Hypothalamus (tissue), 51 donors: ENCODE measurements at places on chromosomes 5 and 9.

DNA sequence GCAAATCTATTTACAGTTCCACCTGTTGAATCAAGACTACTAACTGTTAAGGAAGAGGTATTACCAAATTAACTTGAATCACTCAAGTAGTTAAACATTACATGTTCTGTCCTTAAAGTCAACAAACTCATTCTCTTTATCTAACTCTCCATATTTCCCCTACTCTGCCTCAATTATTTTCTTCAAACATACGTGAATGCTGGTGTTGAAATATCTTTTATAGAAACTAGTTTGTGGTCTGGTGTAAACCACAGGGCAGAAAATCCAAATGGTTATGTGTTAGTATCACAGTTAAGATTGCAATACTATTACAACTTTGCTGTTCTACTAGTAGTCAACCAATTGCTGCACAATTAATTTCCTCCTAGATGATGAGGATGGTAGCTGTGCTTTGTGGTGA is 603.5 kb downstream of the KCTD16 start:
- no peak for DNase-seq

GRCh38 chr5:107900721-107901120 is 230.0 kb upstream of the EFNA5 start:
- DNase-seq: no peak

DNA sequence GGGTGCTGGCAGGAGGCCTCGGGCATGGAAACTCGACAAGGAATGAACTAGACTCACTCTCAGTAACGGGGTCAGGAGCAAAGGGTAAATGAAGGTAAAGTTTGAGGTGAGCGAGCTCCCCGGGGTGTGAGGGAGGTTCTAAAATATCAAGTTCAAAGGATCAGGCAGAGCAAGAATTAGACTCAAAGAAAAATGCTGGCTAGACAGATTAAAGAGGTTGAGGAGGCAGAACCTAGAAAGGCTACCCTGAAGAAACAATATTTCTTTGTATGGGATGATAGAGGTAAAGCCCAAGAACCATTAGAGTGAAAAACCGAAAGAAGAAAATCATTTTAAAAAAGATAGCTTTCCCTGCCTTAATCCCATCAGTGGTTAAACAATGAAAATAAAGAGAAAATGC is 386.7 kb upstream of the MEF2C start:
- DNase-seq: no peak

GRCh38 chr5:1176473-1177391 is 24.7 kb upstream of the SLC6A19 start:
- DNase-seq: no peak

DNA sequence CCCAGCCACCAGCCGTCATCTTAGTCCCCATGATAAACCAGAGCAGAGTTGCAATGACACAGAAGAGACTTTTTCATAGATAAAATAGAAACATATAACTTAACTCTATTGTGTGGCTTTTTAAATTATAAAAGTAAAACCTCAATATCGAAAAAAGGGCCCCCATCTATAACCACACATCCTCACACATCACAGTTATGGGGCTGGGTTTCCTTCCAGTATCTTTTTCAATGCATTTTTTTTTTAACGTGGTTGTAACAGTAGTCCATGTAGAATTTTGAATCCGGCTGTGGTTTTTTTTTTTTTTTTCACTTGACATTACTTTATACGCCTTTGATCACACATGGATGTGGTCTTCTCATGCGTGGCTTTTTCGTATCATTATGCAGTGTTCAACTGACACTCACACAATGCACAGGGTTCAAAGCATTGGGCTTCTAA is 77.4 kb downstream of the CFAP77 start:
- no peak for DNase-seq

- DNase-seq: no peak
Observed at GRCh38 chr9:89815061-89815902, 210.5 kb downstream of the GADD45G start.

DNA sequence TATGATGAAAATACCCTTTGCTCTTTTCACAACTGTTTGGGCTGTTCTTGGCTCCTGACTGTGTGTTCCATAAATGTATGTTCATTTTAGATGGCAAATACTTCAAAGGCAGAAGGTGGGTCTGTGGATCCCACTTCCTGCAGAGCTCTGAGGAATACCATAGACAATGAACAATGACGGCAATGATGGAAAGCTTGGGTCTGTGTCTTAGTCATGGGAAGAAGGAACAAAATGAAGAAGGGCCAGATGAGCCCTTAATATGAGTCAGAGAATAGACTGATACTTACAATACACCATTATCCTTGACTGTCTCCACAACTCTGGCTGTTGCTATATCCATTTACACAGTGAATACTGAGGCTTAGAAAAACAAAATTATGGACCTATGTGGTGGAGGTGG is 126.0 kb downstream of the SLIT3 start:
- DNase-seq: no peak

GRCh38 chr5:1401536-1402138 is 43.6 kb downstream of the SLC6A3 start:
- DNase-seq: no peak

DNA sequence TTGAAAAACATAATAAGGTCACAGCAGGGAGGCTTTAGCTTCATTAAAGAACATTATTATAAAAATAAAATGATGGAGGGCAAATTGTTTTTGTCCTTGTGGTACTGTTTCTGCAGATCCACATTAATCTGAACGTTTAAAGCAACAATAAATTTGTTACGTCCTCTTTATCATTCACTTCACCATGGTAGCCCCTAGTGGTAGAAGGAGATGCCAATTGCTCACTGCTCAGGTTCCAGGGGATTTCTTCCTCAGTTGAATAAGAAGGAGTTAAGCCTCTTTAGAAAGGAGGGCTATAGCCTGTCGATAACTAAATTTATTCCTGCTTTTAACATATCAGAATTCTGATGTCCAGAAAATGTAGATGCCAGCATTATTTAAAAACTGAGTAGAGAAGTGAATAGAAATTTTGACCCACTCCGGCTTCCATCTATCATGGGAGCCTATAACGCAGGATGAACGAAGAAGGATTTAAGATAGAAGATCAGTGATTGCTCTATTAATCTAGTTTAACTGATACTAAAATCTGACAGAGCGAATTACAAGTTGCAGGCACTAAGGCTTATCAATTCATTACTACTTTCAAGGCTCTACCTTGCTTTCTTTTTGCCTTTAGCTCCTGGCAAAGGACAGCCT is 692.3 kb downstream of the PTPRD start:
- no peak for DNase-seq

DNA sequence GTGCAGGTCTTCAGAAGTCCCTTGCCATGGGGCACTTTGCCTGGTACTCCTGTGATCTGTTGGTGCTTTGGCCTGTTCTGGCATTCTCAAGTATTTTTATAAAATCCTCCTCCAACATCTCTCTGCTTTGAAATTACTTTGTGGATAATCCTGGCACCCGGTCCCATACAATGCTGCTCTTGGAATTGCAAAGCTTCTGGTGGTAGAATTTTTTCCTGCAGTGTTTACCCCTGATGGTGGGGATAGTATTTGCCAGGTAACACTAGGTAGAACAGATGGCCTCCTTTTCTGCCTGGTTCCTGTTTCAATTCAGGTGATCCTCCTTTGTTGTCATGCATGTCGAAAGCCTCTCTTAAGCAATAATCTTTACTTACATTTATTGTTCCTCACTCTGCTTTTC is 109.8 kb upstream of the ATP10B start:
- DNase-seq: no peak

GRCh38 chr9:122248448-122248865 is 16.2 kb downstream of the RBM18 start:
- DNase-seq: no peak

GRCh38 chr5:179974246-179974945 is 66.7 kb upstream of the TBC1D9B start:
- no peak for DNase-seq

DNA sequence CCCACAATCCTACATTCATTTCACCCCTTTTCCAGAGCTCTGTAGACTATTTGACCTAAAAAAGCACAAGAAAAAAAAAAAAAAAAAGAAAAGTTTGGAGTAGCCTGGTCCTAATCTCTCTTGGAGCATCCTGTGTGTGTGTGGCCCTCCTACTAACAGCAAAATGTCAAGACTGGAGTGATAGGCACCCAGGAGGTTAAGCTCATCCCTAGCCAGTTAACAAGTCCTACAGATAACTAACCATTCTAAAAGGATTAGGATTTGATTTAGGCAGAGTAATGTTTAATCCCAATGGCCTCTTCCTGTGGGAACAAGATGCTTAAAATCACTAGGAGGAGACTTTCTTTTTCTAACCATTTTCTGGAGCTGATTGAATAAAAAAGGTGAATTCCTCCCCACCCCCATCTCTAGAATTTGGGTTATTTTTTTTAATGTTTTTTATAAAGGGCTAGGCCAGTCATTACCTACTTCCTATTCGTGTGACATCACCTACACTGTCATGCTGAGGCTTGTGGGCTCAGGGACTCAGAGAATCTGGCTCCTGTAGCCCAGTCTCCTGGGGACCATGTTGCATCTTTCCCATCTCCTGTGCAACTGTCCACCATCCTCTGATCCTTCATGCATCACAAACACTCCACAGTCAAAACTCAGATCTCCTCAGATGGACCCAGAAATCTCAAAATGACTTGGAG is 43.2 kb upstream of the NR3C1 start:
- DNase-seq: no peak

DNA sequence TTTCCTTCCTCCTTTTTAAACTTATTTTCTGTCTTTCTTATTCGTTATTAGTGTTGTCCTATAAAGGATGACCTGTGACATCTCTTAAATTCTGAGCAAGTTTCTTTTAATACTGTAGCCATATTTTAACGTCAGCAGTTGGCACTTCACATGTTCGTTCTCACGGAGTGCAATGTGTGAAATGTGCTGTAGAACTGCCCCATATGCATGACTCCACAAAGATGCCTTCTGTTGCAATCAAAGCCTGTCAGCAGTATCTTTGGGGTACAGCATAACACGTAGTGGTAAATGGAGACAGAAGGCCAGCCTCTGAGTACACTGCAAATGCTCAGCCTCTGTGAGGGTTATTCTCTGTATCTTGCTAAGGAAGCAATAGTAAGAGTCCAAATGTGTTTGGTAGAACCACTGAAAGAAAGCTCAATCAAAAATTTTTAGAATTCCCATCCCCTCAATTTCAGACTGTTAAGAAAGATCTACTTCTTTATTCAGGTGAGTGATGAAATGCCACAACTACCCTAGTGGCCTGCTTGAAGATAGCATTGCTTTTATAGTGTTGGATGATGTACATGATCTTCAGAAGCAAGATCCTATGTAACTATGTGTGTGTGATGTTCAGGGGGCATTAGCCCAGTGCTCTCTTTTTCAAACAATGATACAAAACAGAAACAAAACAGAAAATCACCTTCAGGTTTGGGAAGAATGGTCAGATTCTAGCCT is 277.7 kb downstream of the TMEM167A start:
- no peak for DNase-seq

GRCh38 chr5:119328753-119329602 is 26.8 kb upstream of the TNFAIP8 start:
- DNase-seq: no peak

- no peak for DNase-seq
Observed at GRCh38 chr5:52392321-52392720, 395.4 kb upstream of the ITGA1 start.

GRCh38 chr5:25095261-25095660 is 450.5 kb upstream of the CDH10 start:
- no peak for DNase-seq

GRCh38 chr5:172903790-172904189 is 55.4 kb upstream of the RPL26L1 start:
- DNase-seq: no peak

- DNase-seq: no peak
Observed at GRCh38 chr9:93057703-93058354, 672 bp upstream of the SUSD3 start.

- DNase-seq: no peak
Observed at GRCh38 chr5:91329283-91329682, 53.8 kb downstream of the ARRDC3 start.

- DNase-seq: no peak
Observed at GRCh38 chr9:121840838-121841760, 189.7 kb downstream of the DAB2IP start.

DNA sequence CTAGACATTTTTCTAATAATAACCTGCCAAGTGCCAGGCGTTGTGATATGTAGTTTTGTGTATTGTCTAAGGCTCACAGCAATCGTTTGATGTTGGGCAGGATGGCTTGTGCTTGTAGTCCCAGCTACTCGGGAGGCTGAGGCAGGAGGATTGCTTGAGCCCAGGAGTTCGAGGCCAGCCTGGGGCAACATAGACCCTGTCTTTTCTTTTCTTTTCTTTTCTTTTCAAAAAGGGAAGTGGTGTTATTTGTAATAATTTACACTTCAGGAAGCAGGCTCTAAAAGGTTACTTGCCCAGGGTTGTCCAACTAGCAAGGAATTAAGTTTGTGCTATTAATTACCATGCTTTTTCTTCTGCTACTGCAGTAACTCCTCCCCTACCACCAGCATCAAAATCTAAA is 3.2 kb downstream of the ZNF131 start:
- DNase-seq: no peak
